Stimulated activated CD8-positive, alpha-beta memory T cell treated with anti-CD3 and anti-CD28 coated beads, Interleukin-12 subunit alpha, Interleukin-12 subunit beta, amount 100 ng/mL, for 4 hours (primary cell): ENCODE measurements at places on chromosomes 4 and X.

GRCh38 chrX:134396174-134396573 lies 63.8 kb upstream of the HPRT1 start:
- no peak for DNase-seq

- peak; percentile 38 for DNase-seq
These were observed 4.4 kb upstream of the CXorf38 start for GRCh38 chrX:40651620-40652223.

- no peak for DNase-seq
These were observed 100.0 kb downstream of the SLC2A9 start for GRCh38 chr4:9921326-9921725.

- no peak for DNase-seq
These were observed 89.6 kb downstream of the EGF start for GRCh38 chr4:110002326-110002725.

GRCh38 chrX:154317391-154317995 lies 21.9 kb downstream of the TKTL1 start:
- no peak for DNase-seq

DNA sequence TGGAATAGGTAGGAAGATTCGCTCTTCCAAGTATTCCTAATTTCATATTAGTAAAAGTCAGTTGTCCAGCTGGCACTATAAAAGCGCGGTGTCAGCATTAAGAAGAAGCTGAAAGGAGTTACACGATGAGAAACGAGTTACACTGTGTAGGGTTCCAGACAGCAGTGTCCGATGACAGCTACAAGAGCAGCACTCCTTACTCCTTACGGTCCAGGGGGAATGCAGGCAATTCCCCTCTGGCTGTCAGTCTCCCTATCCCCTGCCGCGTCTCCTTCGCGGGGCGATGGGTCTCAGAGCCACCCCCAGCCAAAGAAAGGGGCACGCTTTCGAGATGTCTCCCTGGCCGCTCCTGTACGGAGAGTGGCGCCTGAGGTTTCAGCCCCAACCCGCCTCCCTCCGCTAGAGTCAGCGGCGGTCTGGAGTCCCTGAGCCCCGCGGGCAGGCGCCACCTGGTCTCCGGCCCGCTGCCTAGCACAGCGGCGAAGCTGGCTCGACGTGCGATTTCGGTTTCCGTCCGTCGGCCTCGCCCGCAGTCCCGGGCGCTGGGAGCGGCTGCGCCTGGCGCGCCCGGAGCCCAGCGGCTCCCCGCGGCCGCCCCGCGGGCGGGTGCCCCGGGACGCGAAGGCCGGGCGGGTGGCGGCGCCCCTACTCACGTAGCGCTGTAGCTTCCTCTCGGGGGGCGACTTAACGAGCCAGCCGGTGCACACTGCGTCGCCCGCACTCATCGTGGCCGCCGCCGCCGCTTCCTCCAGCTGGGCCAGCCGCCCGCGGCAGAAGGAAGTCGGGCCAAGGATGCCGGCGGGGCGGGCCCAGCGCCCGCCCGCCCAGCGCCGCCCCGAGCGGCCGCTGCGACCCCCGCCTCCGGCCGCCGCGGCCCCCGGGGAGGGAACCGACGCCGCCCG lies at the start of gene GAB3:
TSS of gene GAB3 (minus strand) at position 777 of the 902 bp plus-strand sequence. CDS start at position 725, 52 bp downstream.
- peak; percentile 21 for DNase-seq

DNA sequence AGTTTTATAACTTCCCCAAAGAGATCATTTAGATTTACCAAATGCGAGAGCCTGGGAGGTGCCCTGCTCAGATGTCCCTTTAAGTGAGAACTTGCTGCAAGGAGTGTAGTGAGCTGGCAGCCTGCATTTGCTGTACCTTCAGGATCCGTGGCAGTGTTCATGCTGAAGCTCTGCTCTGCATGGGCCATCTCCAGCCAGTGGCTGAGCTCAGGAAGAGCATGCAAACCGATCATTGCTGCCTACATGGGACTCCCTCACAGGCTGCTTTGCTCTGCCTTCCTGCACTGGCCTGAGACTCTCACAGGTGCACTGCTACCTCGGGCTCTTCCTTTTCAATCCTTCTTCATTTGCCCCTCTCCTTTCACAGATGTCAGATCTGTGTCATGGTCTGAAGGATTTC lies 152.0 kb upstream of the SFRP2 start:
- no peak for DNase-seq

DNA sequence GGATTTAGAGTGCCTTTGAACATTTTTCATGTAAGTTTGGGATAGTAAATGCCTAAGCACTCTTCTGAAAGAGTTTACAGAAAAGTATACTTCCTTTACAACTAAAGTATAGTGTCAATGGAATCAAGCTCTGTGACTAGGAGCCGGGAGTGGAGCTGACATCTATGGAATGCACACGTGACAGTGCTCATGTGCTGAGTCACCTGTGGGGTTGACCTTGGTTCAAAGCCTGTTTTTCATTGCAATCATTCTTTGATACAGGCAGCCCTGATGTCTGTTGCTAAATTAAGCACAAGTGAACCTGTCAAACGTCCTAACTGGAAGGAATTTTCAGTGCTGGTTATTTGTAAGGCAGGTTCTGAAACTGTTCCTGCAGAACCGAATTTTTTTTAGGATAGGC lies 82.5 kb downstream of the GPAT3 start:
- no peak for DNase-seq

DNA sequence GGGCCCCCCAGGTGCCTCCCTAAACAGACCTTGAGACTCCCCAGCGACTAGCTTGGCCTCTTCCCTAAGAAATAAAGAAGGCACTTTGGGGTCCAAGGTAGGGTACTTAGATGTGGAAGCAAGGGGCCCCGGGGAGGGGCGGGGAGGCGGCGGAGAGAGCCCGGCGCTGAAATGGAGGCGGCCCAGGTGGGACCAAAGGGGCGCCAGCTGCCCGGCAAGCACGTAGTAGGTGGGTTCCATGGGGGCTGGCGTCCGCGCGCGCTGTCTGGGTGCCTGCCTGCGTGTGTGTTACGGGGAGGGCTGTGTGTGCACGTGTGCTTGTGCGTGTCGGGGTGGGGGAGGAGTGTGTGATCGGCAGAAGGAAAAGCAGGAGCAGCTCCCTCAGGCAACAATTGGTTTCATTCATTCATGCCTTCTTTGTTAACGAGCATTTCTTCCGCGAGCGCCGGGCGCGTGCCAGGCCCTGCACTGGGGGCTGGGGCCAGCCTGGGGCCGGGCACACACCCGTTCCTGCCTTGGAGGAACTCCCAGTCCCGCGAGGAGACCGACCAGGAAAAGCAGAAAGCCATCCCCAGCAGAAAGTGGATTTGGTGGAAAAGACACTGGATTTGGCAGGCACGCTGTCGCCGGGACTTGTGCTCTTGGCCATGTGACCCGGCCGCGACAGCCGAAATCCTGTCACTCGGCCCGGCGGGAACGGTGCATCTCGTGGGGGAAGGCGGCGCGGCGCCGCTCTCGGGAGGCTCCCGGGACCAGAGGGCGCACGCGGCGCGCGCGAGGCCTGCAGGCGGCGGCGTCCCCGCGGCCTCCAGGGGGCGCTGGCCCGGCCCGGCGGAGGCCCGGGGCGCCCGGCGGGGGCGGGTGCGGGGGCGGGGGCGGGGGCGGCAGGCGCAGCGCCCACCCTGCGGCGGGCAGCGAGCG lies 3.3 kb upstream of the DUSP9 start:
- DNase-seq = no peak

- DNase-seq = no peak
These were observed 993.6 kb downstream of the ADGRL3 start for GRCh38 chr4:62193761-62194160.

GRCh38 chr4:75432683-75433082 lies 81.5 kb downstream of the RCHY1 start:
- no peak for DNase-seq

DNA sequence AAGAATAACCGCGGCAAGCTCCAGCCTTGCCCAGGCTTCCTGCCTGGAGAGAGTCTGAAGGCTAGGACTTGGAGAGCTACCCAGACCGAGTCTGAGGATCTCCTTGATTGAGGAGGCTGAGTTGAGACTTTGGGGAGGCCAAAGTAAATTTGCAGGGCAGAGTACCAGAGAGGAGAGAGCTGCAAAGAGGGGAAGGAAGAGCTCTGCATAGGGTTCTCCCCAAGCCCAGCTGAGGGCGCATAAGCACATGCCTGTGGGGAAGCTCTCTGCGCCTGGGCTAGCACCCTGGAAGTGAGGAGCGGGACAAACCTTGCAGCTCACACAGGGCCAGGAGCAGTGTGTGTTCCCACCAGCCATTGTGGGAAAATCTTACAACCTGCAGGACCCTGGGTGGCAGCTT lies 56.1 kb downstream of the FAM193A start:
- no peak for DNase-seq

DNA sequence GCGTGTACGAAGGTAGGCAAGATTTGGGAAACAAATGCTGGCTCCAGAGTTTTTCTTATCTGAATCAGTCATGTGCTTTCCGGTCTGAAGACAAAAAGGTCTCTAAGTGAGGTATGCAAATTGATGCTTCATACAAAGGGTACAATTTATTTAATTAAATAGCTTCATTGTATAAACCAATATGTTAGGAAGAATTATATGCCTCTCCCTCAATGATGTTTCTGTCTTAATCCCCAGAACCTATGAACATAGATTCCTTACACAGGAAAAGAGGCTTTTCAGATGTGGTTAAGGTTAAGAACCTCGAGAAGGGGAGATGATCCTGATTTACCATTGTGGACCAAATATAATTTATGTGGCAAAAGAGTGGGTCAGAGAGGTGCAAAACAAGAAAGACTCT lies 543.5 kb upstream of the PCDH10 start:
- no peak for DNase-seq

- DNase-seq = no peak
These were observed 94.9 kb upstream of the UNC5C start for GRCh38 chr4:95643627-95644026.

DNA sequence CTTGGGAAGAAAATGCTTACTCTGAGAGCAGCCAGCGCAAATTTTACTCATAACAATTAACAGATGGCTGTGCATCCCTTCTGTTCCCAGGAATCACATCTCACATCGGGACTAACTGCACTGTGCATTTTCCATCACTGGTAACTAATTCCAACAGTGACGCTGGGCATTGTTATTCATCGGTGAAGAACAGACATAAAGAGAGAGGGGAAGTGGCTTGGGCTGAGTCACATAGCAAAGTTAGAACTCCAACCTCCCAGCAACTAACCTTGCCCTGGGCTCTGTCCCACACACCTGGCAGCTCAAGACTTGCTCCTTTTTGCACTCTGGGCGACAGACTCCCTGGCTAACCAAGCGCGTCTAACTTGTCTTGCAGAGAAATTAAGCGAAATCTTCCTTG lies 6.4 kb upstream of the LONRF3 start:
- DNase-seq = no peak

DNA sequence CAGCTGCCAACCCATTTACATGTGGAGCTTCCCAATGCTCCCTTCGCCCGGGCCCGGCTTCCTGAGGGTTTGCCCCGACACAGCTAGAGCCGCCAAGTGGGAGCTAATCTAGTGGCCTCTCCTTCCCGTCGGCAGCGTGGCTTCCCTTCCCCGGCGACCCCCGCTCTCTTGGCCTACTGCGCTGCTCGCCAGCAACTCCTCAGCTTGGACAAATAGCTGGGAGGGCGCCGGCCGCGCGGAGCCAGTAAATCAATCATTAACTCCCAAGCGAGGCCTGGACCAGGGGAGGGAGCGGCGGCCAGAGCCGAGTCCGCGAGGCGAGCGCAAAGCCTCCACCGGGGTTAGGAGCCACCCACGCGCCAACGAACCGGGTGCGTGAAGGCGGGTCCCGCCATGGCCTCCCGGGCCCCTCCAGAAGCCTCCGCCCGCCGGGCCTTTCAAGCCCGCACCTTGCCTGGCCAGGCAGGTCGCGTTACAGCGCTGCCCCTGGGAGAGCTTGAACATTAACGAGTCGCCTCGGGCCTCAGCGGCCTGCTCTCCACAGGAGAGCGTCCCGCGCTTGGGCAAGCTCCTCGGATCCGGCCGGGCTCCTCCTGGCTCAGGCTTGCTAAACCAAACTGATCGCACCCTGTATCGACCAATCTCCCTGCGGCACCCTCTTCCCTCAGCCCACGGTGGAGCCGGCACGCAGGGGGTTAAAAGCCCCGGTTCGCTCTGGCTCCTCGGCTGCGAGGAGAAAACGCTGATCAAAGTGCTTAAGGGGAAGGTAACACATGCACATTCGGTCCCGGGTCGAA lies 10.6 kb upstream of the BCOR start:
- no peak for DNase-seq

DNA sequence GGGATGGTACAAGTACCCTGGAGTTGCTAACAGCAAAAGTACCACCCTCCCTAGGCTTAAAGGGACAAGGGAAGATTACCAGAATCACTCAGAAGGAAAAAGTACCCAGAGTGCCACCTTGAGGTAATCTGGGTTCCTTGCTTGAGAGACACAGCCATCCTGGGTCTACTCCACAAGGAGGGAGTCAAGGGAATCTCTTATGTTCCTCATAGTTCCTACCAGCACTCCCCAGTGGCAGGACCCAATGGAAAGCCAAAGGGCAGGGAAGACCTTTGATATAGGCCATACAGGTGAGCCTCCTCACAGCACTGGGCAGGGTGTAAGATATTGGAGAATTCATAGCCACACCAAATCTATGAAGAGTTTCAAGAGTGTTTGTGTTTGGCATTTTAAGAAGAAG lies 5.7 kb downstream of the IL2 start:
- no peak for DNase-seq

DNA sequence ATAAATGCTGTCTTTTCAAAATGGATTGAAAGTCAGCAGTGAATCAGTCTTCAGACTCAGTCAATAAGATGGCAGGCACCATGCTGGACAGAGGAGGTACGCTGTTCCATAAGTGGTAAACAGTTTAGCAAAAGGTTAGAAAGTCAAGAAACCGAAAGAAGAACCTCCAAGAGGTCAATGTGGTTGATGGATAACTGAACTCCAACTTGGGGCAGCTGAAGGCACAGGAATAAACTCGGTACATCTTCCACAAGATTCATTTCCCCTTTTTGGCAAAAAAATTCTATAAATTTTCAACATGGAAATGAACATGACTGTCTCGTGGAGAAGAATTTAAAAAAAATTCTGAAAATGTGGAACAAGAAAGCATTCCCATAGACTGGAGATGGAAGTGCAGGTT lies 18.4 kb upstream of the SEL1L3 start:
- no peak for DNase-seq

GRCh38 chrX:129961180-129962083 lies 21.0 kb upstream of the BCORL1 start:
- no peak for DNase-seq

DNA sequence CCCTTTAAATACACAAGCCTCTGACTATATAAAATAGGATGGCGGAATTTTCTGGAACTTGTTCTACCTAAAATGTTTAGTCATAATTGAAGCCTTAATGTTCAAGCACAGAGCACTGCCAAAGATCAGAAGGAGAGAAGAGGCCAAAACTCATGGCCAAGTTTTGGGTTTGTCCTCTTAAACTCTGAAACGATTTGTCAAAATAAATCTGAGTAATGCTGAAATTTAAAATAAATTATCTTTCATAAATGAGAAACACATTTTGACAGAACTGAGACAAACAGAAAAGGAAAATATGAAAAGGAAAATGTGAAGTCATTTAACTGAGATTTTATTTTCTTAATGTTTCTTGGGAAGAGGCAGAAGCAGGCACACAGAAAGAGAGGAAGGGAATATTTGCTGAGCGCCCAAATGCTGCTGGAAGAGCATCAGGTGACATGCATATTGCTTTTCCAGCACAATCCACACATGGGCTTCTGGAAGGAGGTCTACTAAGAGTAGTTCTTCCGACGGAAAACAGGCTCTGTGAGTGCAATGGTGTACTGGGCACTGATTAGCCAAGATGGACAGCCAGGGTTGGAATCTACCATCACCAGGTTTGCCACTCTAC lies 47.4 kb upstream of the ZNF518B start:
- DNase-seq = no peak

GRCh38 chr4:7000421-7001176 lies 42.6 kb upstream of the TADA2B start:
- no peak for DNase-seq

- no peak for DNase-seq
These were observed 127.7 kb downstream of the SLC7A11 start for GRCh38 chr4:138114434-138114833.
